ENCODE measurements at places on chromosomes 3 and 15.

DNA sequence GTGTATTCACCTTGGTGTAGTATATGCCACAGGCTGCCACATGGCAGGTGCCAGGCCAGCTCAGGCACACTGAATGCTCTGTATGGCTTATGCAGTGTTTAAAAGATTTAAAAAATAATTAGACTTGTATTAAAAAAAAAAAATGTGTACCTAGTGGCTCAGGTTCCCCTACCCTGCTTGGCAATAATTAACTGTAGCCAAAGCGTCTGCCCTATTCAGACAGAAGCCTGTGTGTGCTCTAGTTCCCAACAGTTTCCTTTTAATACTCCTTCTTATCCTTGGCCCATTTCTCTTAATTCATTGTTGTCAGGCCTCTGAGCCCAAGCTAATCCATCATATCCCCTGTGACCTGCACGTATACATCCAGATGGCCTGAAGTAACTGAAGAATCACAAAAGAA lies 752.2 kb upstream of the CFAP20DC start:
- no peak for DNase-seq

DNA sequence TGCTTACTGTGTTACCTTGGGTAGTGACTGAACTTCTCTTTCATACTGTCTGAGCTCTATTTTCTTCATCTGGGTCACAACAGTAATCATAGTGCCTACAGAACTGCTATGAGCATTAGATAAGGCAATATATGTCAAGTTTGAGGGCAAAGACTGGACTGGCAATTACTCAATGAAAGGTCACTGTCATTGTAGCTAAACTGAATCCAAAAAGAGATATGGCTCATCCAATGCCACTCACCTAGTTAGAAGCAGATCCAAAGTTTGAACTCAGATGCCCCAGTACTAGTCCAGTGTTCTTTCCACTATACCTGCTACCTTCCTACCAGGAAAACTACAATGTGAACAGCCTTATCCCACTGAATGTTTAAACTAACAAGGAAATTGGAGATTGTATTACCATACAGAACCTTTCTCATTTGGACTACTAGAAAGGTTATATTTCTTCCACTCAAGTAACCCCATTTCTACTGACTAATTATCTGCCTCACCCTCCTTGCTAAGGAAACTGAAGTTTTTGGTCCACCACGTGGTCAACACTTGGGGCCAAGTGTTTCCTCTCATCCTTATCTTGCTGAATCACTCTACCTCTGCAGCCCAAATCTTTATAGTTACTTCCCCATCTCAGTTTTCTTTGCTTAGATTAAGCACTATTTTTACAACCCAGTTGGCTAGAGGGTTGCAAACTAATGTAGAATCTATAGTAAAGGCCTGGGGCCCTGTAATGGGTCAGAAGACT lies 202.3 kb upstream of the LPP start:
- no peak for DNase-seq

GRCh38 chr15:28003302-28004037 lies 95.6 kb downstream of the OCA2 start:
- DNase-seq = no peak

DNA sequence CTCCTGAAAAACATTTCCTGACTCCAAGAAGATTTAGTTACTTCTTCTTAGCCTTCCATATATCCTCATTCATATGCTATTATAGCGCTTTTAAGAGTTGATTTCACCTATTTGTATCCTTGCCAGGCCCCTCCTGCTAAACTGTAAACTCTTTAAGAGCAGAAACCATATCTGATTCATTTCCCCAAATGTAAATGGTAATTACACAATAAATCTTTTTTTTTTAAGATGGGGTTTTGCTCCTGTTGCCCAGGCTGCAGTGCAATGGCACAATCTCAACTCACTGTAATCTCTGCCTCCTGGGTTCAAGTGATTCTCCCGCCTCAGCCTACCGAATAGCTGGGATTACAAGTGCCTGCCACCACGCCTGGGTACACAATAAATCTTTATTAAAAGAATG lies 4.5 kb downstream of the DLEC1 start:
- DNase-seq = no peak

GRCh38 chr3:72186400-72186855 lies 401.5 kb upstream of the PROK2 start:
- DNase-seq = no peak

DNA sequence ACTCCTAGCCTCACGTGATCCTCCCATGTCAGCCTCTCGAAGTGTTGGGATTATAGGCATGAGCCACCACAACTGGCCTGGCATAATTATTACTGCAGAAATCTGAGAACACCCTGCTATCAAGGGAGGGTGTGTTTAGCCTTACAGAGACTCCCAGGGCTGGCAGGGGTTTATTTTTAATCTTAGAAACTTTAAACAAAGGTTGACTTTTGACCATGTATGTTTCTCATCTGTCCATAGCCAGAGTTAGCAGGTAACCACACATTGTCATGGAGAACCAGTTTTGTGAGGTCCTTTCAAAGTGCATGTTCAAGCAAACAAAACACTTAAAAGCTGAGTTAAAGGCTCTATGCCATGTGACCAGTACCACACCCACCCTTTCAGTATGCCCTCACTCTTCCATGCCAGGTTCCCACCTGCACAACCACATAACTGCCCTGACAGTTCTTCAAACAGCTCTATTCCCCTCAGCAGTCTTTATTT lies 11.1 kb downstream of the SIAH2 start:
- no peak for DNase-seq

- DNase-seq = no peak
These were observed 76.4 kb downstream of the CHRNA7 start for GRCh38 chr15:32106401-32107381.

- no peak for DNase-seq
These were observed 40.3 kb upstream of the PTPRG start for GRCh38 chr3:61520966-61521628.

DNA sequence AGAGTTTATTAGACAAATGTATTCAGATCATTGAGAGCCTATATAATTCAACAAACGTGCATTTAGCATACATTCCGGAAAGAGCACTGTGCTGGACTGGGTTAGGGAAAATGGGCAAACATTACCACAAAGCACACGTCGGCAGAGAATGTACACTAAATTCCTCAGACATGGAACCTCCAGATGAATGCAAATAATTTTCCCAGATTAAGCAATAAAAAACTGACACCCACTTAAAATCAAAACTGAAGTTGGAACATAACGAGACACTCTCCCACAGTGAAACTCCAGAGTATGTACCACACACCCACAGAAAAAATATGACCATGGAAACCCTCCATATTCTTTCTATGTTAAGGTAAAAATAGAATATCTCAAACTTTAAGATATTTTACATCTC lies 4.8 kb downstream of the SECISBP2L start:
- DNase-seq = no peak

- no peak for DNase-seq
These were observed 4.2 kb downstream of the TEX264 start for GRCh38 chr3:51675201-51675611.

GRCh38 chr3:72452745-72453144 lies 395.5 kb downstream of the SHQ1 start:
- DNase-seq = no peak

DNA sequence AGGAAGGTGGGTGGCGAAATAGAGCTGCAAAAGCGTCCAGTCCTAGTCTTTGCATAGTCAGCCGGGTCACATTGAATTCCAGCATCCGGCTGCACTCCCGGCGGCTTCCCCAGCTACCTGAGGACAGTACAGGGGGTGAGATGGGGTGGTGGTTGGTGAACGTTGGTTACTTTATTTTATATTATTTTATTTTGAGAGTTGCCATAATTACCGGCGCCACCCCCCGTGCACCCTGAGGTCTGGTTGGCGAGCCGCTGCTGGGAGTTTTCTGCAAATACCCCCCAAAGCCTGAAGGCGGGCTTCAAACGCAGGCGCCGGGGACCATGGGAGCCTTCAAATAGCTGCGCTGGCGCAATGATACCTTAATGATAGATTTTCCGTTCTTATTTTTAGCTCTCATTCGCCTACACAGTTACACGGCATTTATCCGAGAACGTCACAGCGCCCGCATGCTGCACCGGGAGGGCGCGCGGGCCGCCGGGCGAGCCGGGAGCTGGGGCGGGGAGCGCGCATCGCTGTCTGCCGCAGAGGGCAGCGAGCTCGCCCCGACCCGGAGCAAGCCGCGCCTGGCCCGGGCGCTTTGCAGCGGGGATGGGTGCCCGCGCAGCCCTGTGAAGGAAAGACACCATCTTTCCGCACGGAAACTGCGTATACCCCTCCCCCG lies 756 bp upstream of the RASGRF1 start:
- DNase-seq = no peak

GRCh38 chr3:167814441-167814951 lies 79.0 kb downstream of the SERPINI1 start:
- DNase-seq = no peak

GRCh38 chr15:70426096-70426821 lies 328.5 kb upstream of the TLE3 start:
- no peak for DNase-seq

GRCh38 chr3:156474560-156475389 lies 80.1 kb downstream of the SSR3 start:
- no peak for DNase-seq

- DNase-seq = no peak
These were observed 96.1 kb downstream of the MCTP2 start for GRCh38 chr15:94327356-94327936.

- no peak for DNase-seq
These were observed 279.5 kb downstream of the NEK10 start for GRCh38 chr3:27089645-27090044.

DNA sequence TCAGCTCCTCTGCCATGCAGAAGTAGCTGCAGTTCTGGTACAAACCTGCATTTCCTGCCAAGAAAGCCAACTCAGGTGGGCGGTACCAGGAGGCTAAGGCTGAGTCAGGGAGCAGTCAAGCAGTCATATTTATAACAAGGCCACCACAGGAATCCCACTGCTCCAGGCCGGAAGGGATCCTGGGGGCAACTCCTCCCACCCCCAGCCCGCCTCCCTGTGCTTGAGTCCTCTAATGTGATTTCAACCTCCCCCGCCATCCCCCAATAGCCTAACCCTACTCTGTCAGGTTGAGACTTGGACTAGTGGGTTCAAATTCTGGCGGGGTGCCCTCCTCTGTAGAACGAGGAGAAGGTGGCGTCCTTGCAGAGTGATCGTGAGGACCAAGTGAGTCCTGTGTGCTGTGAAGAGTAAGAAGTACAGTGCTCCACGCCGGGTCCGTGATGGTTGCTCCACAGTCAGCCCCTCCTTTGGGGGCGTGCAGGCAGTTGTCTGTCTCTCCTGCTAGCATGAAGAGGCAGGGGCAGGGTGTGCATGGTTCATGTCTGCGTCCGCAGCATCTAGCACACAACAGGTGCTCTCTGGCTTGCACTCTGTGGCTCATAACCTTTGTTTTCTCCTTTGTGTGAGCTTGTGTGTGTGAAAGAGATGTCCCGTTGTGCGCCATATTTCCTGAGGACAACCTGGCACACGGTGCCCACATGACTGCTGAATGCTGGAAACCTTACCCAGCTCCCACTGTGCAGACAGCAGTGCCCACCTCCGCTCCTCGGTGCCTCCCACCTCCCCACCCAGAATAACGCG lies 78.3 kb downstream of the SMAD6 start:
- DNase-seq = no peak

DNA sequence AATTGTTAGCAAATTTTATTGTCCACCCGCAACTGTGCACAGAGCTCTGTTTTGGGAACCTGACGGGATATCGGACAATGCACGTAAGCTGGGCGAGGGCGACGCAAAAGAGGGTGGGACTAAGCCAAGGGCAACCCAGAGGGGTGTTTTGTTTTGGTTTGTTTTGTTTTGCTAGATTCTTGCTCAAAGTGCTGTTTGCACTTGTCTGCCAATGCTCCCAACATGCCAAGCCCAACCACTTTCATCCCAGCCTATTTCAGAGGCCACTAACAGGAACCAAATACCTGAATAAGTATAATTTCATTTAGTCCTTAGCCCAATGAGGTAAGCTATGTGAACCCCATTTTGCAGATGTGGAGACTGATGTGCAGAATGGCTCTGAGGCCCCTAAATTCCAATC lies 9.7 kb upstream of the CMTM7 start:
- DNase-seq = no peak

- no peak for DNase-seq
These were observed 9.9 kb downstream of the CHDH start for GRCh38 chr3:53836084-53836872.

DNA sequence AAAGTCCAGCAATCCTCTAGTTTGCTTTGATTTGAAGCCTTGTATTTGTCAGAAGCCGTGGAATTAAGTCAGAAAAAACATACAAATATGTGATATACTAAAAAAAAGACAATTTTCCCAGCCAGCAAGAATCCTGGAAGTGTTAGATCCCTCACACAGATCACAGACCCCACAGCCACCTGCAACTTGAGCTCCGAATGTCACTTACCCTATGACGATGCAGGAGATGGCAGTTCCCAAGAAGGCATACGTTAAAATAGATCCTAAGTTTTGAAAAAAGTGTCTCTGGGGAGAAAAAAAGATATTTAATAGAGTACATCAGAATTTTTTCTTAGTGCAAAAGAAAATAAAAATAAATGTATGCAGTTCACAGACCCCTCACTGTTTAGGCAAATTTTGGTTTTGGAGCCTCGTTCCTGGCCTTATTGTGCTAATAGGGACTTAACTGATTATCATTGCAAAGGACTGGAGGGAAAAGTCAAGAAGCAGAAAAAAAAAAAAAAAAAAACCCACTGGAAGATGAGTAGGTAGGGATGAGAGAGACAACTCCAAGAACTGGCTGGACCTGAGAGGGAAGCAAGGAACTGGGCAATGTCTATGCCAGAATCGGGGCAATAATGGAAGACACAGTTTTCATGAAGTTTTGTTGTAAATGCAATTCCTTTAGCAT lies 53.3 kb downstream of the SLC9A9 start:
- no peak for DNase-seq

GRCh38 chr3:43256714-43257461 lies 29.5 kb upstream of the SNRK start:
- no peak for DNase-seq

- DNase-seq = no peak
These were observed 7.4 kb upstream of the RARRES1 start for GRCh38 chr3:158739661-158740060.

DNA sequence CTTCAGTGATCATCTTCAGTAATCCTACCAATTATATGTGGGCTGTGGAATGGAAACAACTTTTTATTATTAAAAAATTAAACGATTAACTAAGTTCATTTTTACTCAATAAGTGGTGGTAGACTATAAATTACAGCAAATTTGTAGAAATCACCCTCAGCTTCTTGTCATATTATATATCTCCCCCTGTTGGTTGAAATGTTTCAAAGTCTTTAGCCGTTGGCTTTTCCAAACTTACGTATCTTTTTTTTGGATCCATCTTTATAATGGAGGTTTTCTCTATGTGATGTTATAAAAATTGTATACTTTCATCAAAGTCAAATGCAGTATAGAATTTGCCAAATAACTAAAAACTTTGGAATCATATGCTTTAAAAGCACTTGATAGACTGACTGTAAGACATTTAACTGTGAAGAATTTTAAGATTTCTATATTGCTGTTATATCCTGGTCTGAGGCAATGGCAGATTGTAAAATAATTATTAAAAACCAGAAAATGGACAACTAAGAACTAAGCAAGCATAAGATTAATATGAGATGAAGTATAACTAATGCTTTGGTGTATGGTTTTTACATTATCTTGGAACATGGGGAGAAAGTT lies 44.7 kb downstream of the ATP11B start:
- no peak for DNase-seq

- no peak for DNase-seq
These were observed 12.6 kb downstream of the ETV5 start for GRCh38 chr3:186096290-186096689.

All from stimulated activated CD8-positive, alpha-beta memory T cell treated with anti-CD3 and anti-CD28 coated beads, Interleukin-7, amount 100 ng/mL, for 1 hour (primary cell).